Activated T-helper 1 cell treated with anti-CD3 and anti-CD28 coated beads, Interleukin-2, amount 50 U/mL, for 16 hours (primary cell): ENCODE measurements at places on chromosomes 16 and 17.

DNA sequence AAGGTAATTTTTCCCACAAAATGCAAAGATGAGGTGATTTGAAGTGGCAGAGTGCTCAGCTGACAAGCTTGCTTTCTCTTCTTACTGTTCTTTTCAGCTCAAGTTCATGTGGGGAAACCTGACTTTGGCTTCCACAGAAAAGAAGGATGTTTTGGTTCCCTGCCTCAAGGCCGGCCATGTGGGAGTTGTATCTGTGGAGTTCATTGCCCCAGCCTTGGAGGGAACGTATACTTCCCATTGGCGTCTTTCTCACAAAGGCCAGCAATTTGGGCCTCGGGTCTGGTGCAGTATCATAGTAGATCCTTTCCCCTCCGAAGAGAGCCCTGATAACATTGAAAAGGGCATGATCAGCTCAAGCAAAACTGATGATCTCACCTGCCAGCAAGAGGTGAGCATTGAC is 18.4 kb upstream of the TMEM106A start:
- DNase-seq: no peak

GRCh38 chr17:8160741-8161221 is 2.0 kb downstream of the VAMP2 start:
- no peak for DNase-seq

DNA sequence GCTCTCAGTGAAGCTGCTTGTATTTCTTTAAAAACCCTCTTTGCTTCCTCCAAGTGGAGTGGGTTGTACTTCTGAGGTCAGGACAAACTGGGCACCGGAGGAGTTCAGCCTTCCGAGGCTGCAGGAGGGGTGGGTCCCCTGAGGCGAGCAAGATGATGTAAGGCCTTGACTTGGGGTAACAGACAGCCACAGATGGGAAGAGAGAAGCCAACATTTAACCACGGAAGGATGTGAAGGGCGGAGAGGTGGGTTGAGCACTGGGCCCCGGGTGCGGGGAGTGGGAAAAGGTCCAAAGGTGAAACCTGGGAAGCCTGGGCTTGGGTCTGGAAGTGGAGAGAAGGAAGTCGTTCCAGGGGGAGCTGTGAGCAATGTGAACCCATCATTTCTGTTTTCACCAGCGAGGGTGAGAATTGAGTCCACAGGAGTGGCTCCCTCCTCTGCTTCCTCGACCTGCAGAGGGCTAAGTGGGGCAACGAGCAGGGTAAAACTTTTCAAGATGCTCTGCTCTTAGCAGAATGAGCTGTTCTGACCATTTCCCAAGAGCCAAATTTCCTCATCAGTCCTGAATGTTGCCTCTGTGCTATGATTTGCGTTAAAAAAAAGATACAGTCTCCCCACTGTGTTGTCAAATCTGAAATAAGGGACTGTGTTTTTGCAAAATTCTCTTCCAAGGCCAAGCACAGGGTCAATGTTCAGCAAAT is 137.7 kb upstream of the CRHR1 start:
- DNase-seq: no peak

GRCh38 chr17:7293816-7294613 is 424 bp downstream of the YBX2 start:
- DNase-seq: no peak

DNA sequence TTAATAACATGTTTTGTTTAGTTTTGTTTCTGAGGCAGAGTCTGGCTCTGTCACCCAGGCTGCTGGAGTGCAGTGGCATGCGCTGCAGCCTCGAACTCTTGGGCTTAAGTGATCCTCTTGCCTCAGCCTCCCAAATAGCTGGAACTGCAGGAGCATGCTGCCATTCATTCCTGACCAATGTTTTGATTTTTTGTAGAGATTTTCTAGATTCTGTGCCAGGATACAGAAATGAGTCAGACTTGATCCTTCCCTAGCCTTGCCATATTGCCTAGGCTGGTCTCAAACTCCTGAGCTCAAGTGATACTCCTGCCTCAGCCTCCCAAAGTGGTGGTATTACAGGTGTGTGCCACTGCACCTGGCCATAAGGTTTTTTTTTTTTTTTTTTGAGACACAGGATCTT is 17.7 kb downstream of the TAOK1 start:
- DNase-seq: no peak

DNA sequence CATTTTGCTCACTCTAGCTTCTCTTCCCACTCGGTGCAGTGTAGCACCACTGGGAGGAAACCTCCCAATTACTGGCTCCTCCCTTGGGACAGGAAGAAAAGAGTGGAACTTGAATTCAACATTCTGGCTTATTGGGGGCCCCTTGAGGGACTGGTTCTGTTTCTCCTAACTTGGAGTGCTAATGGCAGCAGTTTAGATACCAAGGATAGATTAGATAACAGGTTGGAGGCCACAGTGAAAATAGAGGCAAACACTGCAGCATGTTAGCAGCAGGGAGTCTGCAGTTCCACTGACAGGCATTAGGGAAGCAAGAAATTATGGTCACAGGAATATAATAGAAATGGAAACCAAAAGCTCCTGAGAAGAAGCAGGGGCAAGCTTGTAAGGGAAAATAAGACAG is 322.0 kb downstream of the ABCC12 start:
- DNase-seq: no peak

GRCh38 chr17:33816036-33816435 is 439.0 kb upstream of the CCL2 start:
- no peak for DNase-seq

DNA sequence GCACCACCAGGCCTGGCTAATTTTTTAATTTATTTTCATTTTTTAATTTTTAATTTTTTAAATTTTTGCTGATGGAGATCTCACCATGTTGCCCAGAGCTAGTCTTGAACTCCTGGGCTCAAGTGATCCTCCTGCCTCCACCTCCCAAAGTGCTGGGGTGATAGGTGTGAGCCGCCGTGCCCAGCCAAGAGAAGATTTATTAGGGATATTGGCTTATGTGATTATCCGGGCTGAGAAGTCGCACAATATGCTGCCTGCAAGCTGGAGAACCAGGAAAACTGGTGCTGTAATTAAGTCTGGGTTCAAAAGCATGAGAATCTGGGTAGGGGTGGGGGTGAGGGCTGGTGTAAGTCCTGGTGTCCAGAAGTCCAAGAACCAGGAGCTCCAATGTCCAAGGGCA is 2.5 kb upstream of the C16orf90 start:
- no peak for DNase-seq

GRCh38 chr16:85028685-85029407 is 1.3 kb downstream of the KIAA0513 start:
- DNase-seq: peak; percentile 67

- no peak for DNase-seq
Observed at GRCh38 chr17:1920948-1921351, 91.1 kb downstream of the RPA1 start.

GRCh38 chr17:83131401-83132011 is 52.1 kb downstream of the METRNL start:
- DNase-seq: no peak

GRCh38 chr17:50364715-50365114 is 8.3 kb downstream of the MRPL27 start:
- DNase-seq: no peak

DNA sequence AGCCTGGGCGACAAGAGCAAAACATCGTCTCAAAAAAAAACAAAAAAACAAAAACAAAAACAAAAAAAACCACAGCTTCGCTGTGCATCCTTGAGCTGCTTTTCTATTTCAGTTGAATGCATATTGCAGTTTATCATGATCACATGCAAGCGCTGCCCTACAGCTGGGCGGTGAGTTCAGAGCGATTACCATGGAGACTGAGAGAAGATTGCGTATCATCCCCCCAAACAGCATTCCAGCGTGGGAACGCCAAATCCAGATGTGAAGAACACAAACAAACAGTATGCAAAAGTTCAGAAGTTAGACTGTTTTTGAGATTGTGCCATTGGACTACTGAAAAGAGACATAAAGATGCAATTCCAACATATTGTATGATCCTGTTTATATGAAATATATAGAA is 15.1 kb upstream of the SLC52A1 start:
- no peak for DNase-seq

GRCh38 chr16:72380283-72380682 is 208.3 kb upstream of the PMFBP1 start:
- no peak for DNase-seq

DNA sequence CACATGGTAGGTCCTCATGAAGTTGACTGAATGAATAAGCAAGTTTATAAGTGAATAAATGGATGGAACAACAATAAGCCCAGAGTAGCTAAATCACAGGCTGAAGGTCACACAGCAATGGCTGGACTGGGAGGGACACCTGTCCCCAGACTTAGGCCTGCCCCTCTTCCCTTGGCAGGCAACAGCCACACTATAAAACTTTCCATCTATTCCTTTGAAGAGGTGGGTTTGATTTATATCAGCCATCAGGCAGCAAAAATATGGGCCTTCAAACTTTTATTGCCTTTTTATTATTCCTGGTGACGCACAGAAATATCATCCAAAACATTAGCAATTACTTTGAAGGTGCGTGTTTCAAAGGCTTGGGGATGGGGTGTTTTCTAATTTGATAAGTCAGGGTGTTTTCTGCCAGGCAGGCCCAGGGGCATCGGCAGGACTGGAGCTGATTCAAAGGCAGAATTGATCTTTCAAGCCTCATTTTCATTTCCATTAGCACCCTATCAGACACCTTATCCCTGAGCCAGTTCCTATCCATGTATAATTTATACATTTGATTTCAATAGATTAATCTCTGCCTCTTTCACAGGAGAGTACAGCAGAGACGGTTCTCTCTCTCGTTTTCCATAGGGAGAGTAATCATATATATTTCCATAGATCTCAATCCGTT is 67.2 kb upstream of the LYRM9 start:
- DNase-seq: no peak

- no peak for DNase-seq
Observed at GRCh38 chr17:55441544-55441943, 19.9 kb upstream of the MMD start.

DNA sequence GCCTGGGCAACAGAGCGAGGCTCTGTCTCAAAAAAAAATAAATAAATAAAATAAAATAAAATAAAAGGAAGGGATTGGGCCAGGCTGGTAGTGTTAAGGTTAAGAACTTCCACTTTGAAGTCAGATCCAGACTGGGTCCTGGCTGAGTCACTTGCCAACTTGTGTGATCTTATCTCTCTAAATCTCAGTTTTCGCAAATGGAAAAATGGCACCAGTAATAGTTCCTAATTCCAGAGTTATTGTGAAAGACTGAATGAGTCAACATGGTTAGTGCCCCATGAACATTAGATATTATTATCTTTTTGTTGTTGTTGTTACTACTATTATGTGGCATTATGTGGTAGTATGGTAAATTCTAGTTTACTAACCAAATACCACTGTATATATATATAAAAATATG is 188.0 kb upstream of the AXIN2 start:
- no peak for DNase-seq

GRCh38 chr17:4811471-4811870 is 4.5 kb downstream of the PLD2 start:
- no peak for DNase-seq

- DNase-seq: no peak
Observed at GRCh38 chr16:87973717-87974116, 22.5 kb downstream of the BANP start.

GRCh38 chr16:59909262-59909661 is 1175.1 kb upstream of the GOT2 start:
- DNase-seq: no peak

DNA sequence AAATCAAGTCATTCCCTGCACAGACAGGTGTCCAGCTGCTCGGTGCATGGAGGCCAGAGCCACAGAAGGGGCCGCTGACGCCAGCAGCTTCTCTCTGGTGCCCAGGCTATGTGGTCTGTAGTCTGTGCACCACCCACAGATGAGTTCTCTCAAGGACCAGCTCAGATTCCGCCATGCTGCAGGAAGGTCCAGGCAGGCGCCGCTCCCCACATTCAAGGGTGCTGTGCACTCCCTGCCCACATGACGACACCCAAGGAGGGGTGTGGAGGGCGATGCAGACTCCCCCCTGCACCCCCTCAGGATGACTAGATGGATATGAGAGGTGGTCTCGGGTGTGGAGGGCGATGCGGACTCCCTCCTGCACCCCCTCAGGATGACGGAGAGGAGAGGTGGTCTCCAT is 119.0 kb downstream of the ANKRD11 start:
- DNase-seq: no peak

DNA sequence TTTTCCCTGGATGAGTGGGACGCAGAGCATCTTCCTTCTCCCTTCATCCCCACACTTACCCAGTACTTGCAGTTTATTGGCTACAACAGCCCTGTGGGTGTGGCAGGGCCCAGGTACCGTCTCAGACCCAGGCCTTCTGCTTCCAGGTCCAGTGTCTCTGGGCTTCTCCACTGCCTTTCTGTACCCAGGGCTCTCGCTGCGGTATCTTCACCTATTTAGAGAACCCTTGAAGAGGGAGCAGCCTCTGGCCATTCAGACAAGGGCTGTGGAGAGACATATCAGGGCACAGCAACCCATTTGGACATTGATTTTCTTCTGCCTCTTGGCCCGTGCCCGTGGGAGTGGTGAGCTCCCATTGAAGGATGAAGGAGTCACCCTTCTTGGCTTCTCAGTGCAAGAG is 17.3 kb downstream of the TBX4 start:
- no peak for DNase-seq

GRCh38 chr16:79754501-79754900 is 154.0 kb upstream of the MAF start:
- DNase-seq: no peak

DNA sequence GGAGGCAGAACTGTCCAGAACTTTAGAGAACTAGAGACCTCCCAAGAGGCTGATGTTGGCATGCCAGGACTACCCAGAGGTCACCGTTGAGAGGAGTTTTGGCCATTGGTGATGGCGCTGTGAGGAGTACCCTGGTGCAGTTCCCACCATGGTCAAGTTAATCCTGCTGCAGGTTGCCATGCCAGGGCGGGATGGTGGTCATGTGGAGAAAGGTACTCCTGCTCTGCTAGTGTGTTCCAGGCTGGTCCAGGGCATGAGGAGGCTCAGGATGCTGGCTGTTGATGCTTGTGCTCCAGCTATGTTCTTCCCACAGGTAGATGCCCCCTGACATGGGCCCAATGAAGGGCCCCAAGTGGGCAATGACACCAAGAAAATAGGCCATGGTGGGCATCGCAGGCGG is 4.1 kb upstream of the PHF12 start:
- no peak for DNase-seq

- no peak for DNase-seq
Observed at GRCh38 chr17:68248199-68248825, 469 bp downstream of the AMZ2 start.

GRCh38 chr17:27457360-27457715 is 1.1 kb downstream of the KSR1 start:
- DNase-seq: no peak

DNA sequence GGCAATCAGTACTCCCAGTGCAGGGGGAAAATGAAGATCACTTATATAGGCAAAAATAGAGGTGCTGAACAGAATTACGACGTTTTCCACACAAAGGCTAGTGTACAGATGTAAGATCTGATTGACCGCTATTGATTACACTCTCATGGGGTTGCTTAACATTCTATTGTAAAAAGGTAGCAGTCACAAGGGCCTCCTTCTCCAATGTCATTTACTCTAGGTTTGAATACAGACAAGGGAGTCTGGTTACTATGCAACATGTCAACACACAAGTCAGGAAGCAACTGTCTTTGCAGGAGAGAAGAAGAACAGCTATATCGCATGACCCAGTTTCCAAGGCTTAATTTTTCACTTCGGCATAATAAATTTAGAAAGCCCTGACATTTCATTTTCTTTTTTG is 7.9 kb downstream of the KRT37 start:
- no peak for DNase-seq
